ENCODE measurements at places on chromosomes 7 and 10.

- DNase-seq: no peak
These were observed 179.1 kb downstream of the PRKCQ start for GRCh38 chr10:6400821-6401465.

DNA sequence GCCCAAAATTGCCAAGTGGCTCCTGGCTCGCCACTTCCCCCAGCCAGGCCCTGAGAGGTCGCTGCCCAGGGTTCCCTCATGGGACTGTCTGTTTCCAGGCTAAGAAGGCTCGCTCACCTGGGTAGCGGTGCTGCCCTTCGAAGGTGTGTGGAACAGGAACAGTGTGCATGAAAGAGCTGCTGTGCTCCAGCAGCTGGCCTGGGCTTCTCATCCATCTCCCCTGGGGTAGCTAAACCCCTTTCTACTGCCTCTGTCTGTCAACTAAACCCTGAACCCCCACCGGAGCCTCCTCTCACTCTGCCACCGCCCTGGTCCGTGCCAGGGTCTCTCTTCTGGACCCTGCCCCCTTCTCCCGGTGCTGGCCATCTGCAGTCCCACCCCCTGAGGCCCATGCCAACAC, 152.9 kb downstream of the EBF3 start:
- DNase-seq: no peak

DNA sequence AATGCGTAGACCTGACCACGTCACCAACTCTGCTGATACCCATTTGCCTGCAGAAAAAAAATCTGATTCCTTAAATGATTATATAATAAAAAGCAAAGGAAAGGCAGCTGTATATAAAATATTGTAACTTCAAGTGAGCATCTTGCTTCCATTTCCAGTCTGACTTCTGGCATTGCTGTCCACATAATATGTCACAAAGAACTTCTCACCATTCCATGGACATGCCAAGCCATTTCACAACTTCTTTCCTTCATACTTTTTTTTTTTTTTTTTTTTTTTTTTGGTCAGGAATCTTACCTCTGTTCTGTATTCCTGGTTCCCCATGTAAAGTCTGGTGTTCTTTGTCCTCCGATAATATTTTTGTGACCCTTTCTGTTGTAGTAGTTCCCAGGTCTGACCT, 165.5 kb downstream of the SND1 start:
- DNase-seq: no peak

DNA sequence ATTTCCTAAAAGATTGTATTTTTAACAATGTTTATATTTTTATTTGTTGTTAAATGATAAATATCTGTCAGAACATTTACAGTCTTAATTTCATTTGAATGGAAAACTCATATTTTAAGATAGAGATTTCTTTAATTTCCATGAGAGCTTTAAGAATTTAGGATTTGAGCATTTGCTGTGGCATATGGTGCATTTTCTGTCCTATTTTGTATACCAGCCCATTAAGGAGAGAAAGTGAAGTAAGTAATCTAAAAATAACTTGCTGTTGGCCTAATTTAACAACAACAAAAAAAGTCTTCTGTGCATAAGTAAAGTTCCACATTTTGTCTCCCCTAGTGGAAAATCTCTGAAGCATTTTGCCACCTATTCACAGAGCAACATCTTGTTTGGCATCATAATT, 190.9 kb upstream of the PPP1R3A start:
- DNase-seq: no peak

GRCh38 chr7:356087-356486, 66.1 kb downstream of the FOXL3 start:
- DNase-seq: no peak

GRCh38 chr7:95690367-95690947, 81.9 kb upstream of the DYNC1I1 start:
- peak; percentile 27 for DNase-seq

DNA sequence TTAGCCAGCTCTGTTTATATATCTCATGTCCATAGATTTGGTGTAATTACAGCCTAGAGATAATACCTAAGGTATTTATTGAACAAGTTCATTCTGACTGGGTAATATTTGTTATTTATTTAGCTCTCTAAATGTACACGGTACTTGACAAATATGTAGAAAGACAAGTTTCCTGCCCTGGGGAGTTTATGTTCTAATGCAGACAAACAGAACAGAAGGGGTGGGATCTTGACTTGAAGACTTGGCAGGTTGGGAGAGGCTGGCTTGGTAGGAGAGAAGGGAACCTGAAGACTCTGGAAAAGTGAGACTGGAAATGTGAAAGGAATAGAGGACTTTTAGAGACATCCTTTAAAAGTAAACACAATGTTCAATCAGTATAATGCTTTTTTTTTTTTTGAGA, 97.7 kb upstream of the CDK6 start:
- no peak for DNase-seq
